ENCODE measurements at places on chromosomes 12 and 14. TPM values are rescaled to one million over a fixed set of nuclear protein-coding genes. Genes with fewer than 3 reads are reported as not detected.

Gene CLEC1B
- total RNA-seq, result not detected

Gene OR4E2
- not detected for total RNA-seq

Gene STAB2
- not detected for total RNA-seq

Gene MSI1
- not detected for total RNA-seq

Gene TPH2
- total RNA-seq, result not detected

Gene SPIC
- not detected for total RNA-seq

Gene PELI2
- total RNA-seq, result 18.7 TPM

Gene CRIP2
- total RNA-seq, result 67.5 TPM

Gene PROX2
- total RNA-seq, result not detected

Gene TOMM20L
- not detected for total RNA-seq

Gene LALBA
- not detected for total RNA-seq

Gene ACRBP
- 0.29 TPM for total RNA-seq

Gene AQP6
- not detected for total RNA-seq

Gene PZP
- not detected for total RNA-seq

Gene RND1
- total RNA-seq, result under 0.01 TPM

Gene ADAMTS20
- not detected for total RNA-seq

Gene MYH6
- total RNA-seq, result not detected

Gene ACADS
- 27.0 TPM for total RNA-seq

Gene MUCL1
- total RNA-seq, result not detected

Gene MAP1LC3B2
- total RNA-seq, result 0.87 TPM

Gene CD163
- total RNA-seq, result not detected

Gene KRT77
- not detected for total RNA-seq
